Suppressor macrophage (primary cell): ENCODE measurements at places on chromosomes 2 and 18.

GRCh38 chr2:235206980-235207579, 255.3 kb downstream of the SH3BP4 start:
- DNase-seq, result no peak

DNA sequence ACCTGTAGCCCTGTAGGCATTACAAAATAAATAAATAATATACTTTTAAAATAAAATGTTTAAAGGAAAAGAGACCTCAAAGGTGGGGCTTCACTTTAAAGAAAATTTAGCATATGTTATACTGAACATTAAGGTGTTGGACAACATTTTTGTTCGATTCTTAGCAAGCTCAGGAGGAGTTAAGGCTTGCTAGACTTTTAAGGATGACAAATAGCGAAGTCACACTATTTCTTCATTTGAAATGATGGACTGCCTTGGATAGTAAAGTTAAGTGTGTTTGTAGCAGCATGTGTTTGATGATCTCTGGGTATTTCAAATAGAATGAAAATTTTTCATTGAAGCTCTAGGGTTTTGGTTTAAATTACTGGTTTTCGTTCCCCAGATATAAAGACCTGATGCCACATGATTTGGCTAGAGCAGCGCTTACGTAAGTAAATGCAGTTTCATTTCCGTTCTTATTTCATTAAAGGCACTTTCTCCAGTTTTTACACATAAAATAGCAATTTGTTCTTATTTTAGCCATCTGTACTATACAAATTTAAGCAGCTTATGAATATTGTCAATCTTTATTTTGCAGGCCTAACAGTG, 24.9 kb downstream of the HADHB start:
- DNase-seq, result peak; percentile 46

DNA sequence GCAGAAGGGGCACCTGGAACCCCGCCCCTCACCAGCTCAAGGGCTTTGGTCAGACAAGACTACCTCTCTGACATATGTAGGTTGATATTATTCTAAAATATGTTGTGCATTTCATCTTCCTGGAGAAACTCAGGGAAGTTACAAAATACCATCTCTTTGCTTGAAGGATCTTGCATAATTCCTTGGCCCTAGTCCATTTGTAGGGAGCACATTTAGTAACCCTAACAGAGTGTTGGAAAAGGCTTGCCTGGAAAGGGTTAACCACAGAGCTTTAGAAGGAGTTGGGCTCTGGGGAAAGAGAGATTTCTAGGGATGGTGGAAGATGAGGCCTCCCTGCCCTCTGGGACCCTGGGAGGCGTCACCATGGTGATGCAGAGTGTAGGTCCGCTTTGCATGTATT, 143.0 kb upstream of the SLC1A4 start:
- DNase-seq, result peak; percentile 74

DNA sequence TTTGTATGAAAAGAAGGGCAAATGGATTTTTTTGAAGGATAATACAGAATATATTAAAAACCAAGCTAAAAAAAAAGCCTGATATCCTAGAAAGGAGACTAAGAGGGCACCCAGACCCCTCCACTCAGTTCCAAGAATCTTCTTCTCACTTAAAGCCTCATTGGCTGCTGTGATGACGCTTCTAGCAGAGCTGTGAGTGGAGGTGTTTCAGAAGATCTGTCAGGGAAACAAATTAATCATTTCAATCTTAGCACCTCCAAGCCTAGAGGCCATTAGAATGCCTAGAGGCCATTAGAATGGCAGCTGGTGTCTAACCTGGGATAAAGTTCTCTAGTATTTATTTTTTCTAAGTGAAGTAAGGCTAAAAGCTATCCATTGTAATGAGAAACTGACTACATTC, 164.2 kb upstream of the TMEM200C start:
- no peak for DNase-seq

- DNase-seq, result peak; percentile 59
Measured at GRCh38 chr2:223841436-223842190, 4.2 kb upstream of the AP1S3 start.

- DNase-seq, result no peak
Measured at GRCh38 chr2:234821946-234822475, 129.8 kb upstream of the SH3BP4 start.

- DNase-seq, result no peak
Measured at GRCh38 chr18:34864836-34865497, 154.9 kb downstream of the DTNA start.

DNA sequence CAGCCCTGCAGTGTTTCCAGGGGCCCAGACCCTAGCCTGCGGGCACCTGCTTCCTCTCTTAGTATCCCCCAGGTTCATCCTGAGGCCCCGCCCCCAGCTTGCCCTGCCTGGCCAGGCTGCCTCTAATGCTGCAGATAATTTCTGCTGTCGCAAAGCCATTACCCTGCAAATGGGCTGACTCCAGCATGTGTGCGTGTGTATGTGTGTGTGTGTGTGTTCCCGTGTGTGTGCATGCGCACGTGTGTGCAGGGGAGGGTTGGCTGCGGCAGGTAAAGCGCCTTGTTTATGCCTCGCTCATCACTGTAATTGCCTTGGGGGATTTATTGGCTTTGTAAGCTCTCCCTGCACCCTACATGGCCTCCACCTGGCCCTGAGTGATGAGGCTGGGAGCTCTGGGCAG, 7.6 kb upstream of the PRSS56 start:
- DNase-seq, result no peak

DNA sequence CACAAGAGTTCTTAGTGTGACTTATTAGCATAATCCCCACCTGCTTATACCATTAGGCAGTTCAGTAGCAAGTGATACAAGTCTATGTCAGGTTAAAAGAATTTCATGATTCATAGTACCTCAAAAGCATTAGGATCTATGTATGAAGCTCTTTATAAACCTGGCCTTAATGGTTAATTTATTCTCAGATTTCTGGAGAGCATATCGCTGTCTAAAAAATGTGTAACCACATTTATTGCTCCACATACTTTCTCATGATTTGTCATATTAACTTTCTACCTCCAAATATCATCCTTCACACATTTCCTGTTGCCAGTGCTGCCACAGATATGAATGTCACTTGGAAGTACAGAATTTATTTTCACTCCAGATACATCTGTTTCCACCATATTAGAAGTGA, 332.8 kb upstream of the MAP2 start:
- DNase-seq, result no peak

DNA sequence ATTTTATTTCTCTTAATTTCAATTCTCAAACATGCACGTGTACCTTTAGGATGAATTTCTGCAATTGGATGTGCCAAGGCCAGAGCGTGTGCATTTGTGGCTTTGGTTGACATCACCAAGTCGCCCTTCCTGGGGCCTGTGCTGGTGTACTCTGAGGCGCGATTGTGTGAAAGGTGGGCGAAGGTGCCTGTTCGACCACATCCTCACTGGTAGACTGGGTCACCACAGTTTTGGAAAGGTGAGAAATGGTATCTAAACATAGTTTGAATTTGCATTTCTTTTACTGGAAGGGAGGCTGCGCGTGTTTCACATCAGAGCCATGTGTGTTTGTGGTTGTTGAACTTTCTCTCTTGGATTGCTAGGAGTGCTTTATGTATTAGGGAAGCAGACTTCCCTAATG, 89.8 kb downstream of the LDLRAD4 start:
- no peak for DNase-seq

GRCh38 chr2:29417630-29418029, 302.4 kb downstream of the CLIP4 start:
- DNase-seq, result no peak

- DNase-seq, result peak; percentile 40
Measured at GRCh38 chr2:23380562-23381065, 4.4 kb upstream of the KLHL29 start.

DNA sequence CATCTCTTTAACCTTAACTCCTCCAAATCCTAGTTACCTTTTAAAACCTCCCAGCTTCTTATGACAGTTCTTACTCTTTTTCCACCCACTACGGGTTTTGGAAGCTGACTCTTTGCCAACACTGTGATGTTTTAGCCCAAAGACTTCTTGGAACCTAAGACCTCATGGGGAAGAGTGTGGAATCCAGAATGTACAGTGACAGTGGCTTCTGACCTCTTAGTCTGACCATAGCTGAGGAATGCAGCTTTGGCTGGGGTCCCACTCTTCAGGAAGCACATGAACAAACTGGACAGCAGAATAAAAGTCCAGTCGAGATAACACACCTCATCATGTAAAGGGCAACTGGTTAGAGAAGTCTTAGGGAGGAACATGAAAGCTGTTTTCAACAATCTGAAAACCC, 161.1 kb upstream of the PKDCC start:
- no peak for DNase-seq

DNA sequence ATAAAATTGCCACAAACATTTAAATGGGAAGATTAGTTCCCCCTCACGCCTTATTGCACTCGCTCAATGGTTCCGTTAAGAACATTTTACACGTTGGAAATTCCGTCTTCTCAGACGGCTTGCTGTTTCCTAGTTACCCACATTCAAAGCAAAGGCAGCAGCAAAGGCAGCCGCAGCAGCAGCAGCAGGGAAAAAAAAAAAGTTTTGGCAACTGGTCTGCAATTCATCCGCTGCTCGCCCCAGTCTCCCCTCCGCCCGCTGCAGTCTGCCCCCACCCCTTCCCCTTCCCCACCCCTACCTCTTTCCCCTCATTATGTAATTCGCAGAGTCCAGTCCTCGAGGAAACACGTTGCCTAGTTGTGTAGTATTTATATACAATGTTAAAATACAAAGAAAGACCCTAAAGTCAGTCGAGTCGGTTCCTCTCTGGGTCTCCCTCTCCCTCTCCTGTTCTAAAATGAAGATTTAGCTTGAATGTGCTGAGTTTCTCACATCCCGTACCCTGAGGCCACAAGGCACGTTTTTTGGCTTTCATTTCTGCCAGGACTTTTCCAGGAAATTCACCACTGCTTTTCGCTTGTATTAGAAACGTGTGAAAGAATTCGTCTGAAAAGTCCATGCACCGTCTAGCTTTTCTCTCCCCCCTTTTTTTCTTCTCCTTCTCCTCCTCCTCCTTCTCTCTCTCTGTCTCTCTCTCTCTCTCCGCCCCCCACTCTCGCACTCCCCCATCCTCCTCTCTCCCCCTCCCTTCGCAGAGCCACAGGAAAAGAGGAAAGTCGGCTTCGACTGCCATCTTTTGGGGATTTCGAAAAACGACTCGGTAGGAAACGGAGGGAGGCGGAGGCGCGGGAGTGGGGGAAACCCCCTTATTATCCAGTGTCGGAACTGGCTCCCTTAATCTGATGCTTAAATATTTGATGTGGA, 140.0 kb downstream of the MEIS1 start:
- DNase-seq, result peak; percentile 70

DNA sequence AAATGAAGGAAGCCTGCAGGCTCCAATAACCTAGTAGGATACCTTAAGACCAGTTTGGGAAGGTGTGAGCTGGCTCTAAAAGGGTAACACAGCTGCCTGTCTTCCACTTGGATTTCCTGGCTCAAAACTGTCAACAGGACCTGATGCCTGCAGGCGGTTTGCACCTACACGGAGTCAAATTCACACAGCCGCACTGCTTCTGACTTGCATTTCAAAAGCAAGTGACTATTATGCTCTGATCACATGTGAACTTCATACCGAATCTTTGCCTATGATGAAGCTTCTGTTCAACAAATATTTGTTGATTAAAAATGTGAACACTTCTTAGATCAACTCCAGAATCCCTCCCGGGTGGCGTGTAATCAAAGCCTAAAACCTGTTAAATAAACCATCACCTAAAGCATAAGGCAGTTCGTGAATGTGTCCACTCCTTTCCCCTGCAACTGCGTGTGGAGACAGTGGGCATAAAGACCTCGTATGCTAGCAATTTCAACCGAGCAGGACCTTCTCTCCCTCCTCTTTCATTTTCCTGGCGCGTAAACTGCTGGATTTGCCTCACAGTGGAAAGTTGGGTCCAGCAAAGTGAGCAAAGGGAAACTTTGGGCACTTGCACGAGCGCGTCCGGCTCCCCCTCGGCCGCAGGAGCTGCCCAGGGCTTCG, 784 bp downstream of the CRACDL start:
- no peak for DNase-seq

GRCh38 chr18:40102903-40103302, 1852.1 kb upstream of the PIK3C3 start:
- DNase-seq, result no peak

DNA sequence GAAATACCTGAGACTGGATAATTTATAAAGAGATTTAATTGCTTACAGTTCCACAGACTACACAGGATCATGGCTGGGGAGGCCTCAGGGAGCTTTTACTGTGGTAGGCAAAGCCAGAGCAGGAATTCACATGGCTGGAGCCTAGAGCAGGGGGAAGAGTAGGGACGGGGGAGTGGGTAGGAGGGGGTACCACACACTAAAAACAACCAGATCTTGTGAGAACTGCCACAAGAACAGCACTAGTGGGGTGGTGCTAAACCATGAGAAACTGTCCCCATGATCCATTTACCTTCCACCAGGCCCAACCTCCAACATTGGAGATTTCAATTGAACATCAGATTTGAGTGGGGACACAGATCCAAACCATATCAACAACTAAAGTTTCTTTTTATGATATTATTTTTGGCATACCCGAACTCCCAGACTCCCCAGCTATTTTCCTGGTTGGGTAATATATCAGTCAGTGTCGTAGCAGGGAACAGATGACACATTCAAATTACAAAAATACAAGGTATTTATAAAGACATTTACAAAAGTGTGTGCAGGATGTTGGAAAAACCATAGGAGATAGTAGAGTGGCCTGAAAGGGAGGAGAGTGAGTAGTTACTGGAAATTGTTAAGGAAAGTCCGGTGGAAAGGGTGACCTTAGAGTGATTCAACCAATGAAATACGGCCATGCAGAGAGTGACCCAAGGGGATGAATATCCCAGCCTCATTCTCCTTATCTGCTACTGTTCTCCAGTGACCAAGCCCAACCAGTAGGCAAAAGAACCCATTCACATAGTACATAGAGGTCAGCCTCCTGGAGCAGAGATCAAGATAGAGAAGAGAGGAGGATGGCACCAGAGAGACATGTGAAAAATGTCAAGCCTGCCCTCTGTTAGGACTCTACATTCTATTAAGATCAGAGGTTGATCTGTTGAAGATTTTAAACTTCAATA, 8.8 kb downstream of the RPL37A start:
- DNase-seq, result no peak

- DNase-seq, result peak; percentile 14
Measured at GRCh38 chr2:7517088-7517487, 599.9 kb downstream of the RNF144A start.

GRCh38 chr2:25822190-25823117, 55.8 kb downstream of the ASXL2 start:
- DNase-seq, result peak; percentile 67

- no peak for DNase-seq
Measured at GRCh38 chr18:42977982-42978637, 137.4 kb downstream of the RIT2 start.

- DNase-seq, result no peak
Measured at GRCh38 chr2:229118336-229118735, 152.8 kb downstream of the PID1 start.

GRCh38 chr2:74653985-74654882, at the start of gene SEMA4F:
Gene SEMA4F, plus strand, starts transcription at chr2:74654247. Its CDS starts 130 bp downstream, at chr2:74654377.
- peak; percentile 94 for DNase-seq

- DNase-seq, result no peak
Measured at GRCh38 chr2:179274749-179275148, 10.1 kb upstream of the SESTD1 start.

DNA sequence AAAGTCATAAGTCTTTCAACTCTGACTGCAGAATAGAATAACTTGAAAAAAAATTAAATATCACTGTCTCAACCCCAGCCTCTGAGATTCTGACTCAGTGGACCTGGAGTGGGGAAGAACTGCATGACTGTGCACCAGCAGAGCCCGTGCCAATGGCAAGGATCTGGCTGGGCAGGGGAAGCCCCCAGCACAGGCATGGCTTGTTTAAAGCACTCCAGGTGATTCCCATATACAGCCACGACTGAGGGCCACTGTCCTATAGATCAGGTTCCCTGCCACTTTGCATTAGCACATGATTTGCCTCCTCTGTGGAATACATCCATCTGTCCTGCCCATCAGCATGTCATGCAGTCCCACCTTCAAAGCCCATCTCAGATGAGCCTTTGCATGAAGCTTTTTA, 45.9 kb upstream of the NCK2 start:
- DNase-seq, result no peak
